ENCODE measurements at places on chromosomes 6 and 20.
A peak's percentile ranks its signal among the peaks of the same experiment; 100 is the strongest.

- peak; percentile 96 for DNase-seq
Measured at GRCh38 chr6:36666826-36667591, 11.5 kb upstream of the CDKN1A start.

- DNase-seq: no peak
Measured at GRCh38 chr6:150887978-150888563, 22.6 kb downstream of the MTHFD1L start.

GRCh38 chr6:119043783-119044182, 34.7 kb downstream of the FAM184A start:
- no peak for DNase-seq

GRCh38 chr20:2332711-2333110, 36.9 kb downstream of the TGM3 start:
- DNase-seq: no peak

DNA sequence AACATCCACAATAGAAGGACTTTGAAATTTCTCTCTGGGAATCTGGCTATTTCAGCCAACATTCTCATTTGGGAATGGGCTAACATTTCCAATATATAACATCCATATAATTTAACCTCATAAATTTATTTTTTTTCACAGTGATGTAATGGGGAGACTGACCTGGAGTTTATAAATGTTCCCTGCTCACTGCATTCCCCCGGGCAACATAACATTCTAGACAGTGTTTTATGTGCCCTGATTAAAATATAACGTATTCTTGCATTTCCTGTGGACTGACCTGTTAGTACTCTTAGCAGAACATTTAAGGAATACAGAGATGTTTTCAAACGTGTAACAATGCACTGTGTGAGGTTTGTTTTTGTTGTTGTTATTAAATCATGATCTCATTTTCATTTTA, 20.9 kb downstream of the TSHZ2 start:
- no peak for DNase-seq

GRCh38 chr6:387293-387741, 4.2 kb upstream of the IRF4 start:
- DNase-seq: no peak

DNA sequence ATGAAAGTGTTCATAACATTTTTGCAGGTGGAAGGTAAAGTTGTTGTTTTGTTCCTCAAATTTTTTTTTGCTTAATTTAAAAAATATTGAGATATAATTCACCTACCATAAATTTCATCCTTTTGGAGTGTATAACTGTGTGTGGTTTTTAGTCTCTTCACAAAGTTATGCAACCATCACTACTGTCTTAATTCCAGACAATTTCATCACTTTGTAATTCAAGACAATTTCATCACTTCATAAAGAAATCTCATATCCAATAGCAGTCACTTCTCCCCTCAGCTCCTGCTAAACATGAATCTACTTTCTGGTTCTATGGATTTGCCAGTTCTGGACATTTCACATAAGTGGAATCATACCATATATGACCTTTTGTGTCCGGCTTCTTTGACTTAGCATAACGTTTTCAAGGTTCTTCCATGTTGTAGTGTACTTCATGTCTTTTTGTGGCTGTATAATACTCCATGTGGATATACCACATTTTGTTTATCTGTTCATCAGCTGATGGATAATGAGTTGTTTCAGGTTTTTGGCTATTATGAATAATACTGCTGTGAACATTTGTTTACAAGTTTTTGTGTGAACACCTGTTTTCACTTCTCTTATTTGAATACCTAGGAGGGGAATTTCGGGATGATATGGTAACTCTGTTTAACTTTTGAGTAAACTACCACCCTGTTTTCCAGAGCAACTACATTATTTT, 18.8 kb downstream of the ZFAND3 start:
- DNase-seq: peak; percentile 34

GRCh38 chr20:2293971-2294370, 1.8 kb upstream of the TGM3 start:
- DNase-seq: no peak

GRCh38 chr6:41366150-41366549, 30.7 kb downstream of the NCR2 start:
- no peak for DNase-seq

GRCh38 chr6:46210294-46210693, 39.5 kb upstream of the ENPP5 start:
- DNase-seq: no peak

GRCh38 chr6:163123098-163123497, 291.4 kb upstream of the QKI start:
- DNase-seq: no peak

DNA sequence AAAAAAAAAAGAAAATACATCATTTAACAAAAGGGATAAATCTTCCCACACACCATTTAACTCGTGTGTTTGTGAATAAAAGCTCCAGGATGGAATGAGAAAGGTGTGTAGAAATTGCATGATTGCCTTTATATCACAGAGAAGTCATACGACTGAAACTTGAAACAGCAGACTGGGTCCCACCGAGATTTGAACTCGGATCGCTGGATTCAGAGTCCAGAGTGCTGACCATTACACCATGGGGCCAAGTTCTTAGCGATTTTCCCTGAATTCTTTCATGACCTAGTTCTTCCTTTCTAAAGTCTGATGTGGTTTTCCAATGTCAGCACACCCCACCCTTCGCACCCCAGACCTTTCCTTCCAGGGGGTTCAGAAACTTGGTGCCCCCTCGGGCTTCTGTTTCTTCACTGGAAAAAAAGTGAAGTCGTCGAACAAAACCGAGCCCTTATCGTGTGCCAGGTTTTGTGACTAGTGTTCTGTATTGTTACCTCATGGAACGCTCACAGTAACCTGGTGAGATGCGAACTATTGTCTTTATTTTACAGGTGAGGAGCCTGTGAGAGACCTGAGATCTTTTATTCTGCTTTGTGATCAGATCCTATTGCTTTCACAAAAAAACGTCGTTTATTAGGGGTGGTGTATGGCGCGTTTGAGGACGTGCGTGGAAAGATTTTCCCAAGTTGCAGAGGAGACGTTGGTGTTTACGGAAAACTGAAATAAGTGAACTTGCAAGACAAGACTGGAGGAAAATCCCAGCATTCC, 120.8 kb downstream of the OR2B2 start:
- peak; percentile 86 for DNase-seq

DNA sequence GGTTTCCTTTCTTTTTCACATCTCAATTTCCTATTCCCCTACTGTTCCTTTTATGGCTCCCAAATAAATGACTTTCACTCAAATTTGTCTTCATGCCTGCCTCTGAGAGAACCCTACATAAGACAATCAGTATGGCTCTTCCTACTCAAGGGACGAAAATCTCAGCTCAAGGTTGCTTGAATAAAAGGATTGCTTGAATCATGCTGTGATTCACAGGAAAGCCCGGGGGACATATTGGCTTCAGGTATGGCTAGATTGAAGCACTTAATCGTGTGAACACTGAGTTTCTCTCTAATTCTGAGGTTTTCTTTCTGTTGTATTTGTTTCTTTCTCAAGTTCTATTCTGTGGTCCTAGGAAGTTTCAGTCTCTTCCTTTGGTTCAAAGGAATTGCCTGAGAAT, 140.3 kb upstream of the SULF2 start:
- DNase-seq: no peak

DNA sequence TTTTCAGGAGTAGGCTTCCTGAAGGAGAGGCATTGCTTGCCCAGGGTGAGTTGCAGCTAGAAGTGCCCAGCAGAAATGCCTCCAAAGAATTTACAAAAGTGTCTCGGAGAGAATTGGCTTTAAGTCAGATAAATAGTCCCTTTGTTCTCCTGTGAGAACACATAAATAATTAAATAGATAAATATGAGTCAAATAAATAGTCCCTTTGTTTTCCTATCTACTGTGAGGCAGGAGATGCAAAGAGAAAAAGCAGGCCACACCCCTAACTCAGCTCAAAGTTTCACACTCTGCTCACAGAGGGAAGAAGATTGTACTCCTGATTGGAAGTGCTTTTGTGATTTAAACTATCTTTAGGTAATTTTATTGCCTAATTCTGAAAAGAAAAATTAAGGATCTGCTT, 180.7 kb upstream of the PRSS16 start:
- no peak for DNase-seq

DNA sequence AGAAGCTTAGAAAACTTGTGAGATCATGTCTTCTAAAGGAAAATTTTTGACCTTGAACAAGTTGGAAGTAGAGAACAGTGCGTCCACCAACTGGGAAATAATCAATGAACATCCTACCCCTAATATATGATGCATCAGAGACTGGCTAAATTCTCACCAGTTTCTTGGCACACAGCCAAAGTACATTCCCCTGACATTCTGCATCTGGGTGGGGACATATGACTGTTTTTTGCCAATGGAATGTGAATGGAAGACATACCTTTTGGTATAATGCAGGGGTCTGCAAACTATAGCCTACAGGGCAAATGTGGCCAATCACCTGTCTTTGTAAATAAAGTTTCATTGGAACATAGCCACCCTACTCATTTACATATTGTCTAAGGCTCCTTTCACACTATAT, 84.7 kb downstream of the HAO1 start:
- DNase-seq: peak; percentile 8

DNA sequence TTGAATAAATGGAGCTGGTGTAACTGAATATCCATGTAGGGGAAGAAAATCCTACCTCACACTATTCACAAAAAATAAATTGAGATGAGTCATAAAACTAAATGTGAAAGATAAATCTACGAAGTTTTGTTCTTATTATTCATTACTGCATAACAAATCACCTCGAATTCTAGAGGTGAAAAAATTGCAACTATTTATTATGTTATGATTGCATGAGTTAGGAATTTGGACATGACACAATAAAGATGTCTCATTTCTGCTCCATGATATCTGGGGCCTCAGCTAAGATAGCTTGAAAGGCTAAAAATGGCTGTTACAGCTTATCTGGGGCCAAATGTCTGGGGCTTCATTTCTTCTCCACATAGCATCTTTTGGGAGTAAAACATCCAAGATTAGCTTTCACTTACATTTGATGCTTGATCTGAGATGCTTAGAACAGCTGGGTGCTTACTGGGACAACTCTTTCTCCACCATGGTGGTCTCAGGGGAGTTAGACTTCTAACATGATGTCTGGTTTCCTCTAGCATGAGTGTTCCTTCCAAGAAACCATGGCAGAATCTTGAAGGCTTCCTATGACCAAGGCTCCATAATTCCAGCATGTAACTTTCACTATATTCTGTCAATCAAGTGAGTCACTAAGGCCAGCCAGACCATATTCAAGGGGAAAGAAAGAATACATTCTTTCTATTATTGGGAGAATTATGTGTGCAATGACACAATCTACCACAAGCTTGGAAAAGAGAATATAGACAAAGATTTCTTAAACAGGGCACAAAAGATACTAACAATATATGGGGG, 30.1 kb downstream of the OR2B6 start:
- DNase-seq: peak; percentile 23

DNA sequence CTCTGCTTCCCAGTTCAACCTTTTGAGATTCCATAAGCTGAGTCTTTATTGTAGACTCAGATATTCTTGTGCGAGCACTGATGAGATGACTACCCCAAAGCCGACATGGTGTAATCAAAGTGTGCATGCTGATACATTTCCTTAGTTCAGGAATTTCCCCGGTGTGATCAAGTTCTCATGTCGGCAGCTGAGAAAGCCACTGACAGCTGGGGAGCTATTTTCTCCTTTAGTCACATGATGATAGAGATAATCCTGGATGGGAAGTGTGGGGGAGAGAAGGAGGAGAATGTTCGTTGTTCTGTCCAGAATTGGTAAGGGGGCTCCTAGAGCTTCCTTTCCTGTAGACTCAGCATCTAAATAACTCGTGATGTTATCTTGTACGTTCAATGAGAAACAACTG, 7.7 kb upstream of the CAP2 start:
- peak; percentile 78 for DNase-seq

- DNase-seq: peak; percentile 58
Measured at GRCh38 chr20:23937303-23938117, 51.1 kb downstream of the GGTLC1 start.

- no peak for DNase-seq
Measured at GRCh38 chr20:58222446-58222845, 6.0 kb downstream of the ANKRD60 start.

DNA sequence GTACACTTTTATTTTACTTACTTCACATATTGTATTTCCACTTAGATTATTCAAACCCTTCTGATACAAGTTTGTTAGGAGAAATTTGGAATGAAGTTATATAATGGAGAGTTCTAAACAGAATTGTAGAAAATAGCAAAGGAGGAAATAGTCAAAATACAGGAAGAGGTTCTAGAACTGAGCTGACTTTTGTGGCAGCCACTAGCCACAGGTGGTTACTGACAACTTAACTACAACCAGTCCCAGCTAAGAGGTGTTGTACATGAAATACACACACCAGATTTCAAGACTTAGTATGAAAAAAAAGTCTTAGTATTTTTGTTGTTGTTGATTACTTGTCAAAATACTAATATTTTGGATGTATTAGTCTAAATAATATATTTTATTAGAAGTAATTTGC, 727.4 kb upstream of the CITED2 start:
- no peak for DNase-seq

DNA sequence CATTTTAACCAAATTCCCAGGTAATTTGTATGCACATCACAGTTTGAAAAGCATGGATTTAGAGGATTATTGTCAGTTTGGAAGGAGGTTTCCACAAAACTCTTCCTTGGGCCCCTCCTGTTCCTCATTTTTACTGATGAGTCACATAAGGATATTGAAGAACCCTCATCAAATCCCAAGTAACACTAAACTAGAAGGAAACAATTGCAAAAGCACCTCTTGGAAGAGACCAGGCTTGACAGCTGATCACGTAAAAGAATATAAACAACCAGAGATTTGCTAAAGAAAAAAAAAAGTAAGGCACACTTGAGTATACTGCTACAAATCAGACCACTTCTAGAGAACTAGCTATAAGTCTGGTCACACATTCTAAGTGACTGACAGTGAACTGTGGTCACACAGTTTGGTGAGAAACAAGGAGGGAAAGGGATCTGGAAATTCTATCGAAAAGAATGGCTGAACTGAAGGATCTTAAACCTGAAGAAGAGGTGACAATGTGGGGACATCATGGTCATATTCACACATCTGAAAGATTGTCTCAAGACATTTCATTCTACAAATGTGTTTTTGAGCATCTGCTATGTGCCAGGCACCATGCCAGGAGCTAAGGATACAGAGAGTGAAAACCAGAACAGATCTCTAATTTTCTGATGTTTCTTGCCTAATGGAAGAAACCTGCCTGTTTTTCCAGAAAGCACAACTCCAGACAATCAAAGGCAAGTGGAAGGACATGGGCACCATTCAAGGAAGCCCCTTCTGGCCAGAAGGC, 24.1 kb downstream of the ZHX3 start:
- DNase-seq: peak; percentile 63
